Natural killer cell treated with Interleukin-12 subunit alpha and Interleukin-12 subunit beta and Interleukin-15 and Interleukin-18, amount 100 ng/mL, for 72 hours (primary cell): ENCODE measurements at places on chromosomes 4 and X. TPM values are rescaled to one million over a fixed set of nuclear protein-coding genes. Genes with fewer than 3 reads are reported as not detected.
A peak's percentile ranks its signal among the peaks of the same experiment; 100 is the strongest.

Gene APEX2
- total RNA-seq: 34.1 TPM

GRCh38 chr4:2470791-2471190 is 1.9 kb downstream of the RNF4 start:
- DNase-seq: no peak

Gene CDKL2
- 0.14 TPM for total RNA-seq

Gene FGF2
- total RNA-seq: 1.5 TPM

Gene CENPVL2
- not detected for total RNA-seq

DNA sequence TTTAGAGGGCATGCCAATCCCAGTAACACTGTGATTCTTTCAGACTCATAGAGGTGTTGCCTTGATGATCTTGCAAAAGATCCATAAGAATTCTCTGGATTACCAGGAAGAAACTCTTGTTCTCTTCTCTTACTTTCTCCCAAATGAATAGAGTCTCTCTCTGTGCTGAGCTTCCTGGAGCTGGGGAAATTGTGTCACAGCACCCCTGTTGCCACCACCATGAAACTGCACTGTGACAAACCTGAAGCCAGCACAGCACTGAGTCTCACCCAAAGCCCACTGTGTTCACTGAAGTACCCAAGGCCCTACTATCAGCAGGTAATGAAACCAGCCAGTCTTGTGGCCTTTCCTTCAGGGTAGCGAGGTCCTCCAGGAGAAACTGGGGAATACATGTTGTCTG is 332.7 kb upstream of the FGF16 start:
- no peak for DNase-seq

GRCh38 chr4:69831646-69832325 is 28.2 kb downstream of the SULT1E1 start:
- DNase-seq: peak; percentile 70

DNA sequence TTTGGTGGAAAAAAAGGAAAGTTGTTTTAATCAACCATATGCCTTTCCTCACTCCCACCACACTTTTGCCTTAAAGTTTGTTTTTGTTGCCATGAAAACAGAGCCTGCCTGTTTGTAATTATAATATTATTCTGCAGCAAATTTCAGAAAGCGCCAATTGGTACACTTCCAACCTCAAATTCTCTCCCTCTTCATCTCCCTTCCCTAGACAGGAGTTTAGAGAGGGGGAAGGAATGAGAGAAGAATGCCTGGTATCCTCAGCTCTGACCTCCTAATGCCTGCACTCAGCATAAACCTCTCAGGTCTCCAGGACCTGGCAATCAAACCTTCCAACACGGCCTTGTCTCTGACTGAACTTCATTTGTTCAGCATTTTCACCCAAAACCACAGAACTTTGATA is 138.4 kb upstream of the HCCS start:
- no peak for DNase-seq

Gene INTS6L
- 20.5 TPM for total RNA-seq

DNA sequence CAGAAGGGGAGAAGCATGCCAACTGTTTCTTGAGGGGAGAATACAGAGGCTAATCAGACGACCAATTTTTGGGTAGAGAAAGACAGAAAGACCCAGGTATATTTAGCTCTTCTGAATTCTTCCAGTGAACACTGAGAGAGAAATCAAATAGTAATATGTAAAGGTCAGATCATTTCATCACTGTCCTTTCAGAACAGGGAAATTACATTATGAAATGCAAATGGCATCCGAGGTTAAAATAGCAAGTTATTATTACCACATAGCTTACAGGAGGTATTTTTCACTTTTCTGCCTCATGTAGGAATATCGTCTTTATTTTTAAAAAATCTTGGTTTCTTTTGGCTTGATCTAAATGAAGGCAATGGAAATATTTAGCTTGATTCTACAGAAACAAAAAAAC is 18.0 kb downstream of the GABRB1 start:
- no peak for DNase-seq

DNA sequence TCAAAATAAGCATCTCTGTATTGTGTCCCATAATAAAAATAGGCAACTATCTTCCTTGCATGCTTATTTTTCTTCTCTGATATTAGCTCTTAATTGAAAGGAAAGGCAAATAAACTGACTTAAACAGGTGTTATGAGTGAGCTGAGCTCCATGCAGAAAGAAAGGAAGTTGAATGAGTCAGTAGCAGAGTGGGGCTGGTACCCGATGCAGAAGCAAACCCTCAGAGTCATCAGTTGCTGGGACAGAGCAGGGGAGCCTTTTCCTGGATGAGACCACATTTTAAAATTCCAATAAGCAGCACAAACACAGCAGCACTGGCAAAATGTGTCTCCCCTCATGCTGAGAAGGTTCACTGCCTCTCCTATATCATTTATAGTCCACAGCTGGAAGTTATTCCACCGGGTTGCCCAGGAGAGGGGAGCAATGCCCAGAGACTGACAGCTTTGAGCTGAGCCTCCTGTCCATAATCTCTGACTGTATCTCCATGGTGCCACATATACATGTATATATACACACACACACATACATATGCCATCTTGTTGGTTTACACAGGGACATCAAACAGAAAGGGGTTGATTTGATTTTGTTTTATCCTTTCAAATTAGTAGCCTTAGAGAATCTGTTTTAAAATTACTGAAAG is 274.3 kb upstream of the PPARGC1A start:
- no peak for DNase-seq

DNA sequence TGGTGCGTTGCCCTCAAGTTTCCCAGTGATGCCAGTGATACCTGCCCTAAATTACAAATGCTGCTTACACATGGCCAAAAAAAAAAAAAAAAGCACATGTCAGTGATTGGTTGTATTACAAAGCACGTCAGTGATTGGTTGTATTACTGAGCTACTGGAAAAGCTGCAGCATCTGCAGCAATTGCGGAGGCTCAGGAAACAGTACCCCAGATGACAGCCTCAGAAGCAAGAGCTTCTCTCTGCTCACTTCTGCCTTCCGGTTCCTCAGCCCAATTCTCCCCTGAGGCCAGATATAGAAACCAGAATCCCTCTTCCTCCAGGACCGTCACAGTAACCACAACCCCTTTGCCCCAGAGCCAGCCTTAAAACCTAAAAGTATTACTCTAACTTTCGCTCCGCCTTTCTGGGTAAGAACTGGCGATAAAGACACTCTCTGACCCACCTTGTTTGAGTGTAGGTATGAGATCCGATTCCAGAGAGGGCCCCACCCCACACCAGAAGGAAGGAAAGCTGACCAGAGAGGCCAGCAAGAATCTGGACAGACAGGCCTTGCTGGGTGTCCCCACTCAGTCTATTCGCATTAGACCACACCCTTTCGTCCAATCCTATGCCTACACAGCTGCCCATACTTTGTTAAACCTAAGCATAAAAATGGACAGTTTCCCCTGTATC is 85.0 kb upstream of the SORBS2 start:
- DNase-seq: no peak

Gene EREG
- total RNA-seq: not detected

GRCh38 chrX:8684201-8684965 is 47.6 kb downstream of the ANOS1 start:
- DNase-seq: no peak

Gene LRP2BP
- 1.2 TPM for total RNA-seq

DNA sequence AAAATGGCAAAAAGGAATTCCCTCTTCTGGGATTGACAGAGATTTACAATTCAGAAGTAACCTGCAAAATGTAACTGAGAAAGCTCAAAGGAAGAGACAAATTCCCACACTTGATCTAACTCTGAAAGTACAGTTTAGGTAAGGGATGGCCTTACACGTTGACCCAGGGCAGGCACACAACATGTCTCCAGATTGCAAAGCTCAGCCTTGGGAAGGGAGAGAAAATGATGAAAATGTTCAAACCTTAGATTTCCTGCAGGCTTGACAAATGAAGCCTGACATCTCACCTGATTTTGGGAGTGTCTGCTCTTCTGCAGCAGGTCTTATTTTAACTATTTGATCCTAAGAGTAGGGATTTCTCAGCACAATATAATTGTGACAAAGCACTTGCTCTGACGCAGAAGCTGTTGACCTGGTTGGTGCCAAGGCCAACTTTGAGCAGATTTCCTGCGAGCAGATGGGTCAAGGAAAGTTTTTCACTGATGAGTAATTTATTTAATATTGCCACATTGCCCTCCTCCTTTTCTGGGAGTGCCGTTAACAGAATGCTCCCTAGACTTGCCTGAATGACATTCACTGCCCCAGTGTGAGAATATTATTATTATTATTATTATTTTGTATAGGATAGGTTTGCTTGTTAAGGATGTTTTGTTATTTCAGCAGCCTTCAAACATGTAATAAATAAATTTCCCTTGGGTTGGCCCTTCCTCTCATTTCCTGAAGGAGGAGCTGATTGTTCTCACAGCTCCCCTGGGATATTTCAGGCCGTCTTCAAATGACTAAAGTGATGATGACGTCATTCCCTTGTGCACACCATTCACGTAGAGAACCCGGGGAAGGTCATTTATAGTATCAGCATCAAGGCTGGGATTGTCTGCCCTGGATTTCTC is 157.1 kb downstream of the VEGFC start:
- no peak for DNase-seq

DNA sequence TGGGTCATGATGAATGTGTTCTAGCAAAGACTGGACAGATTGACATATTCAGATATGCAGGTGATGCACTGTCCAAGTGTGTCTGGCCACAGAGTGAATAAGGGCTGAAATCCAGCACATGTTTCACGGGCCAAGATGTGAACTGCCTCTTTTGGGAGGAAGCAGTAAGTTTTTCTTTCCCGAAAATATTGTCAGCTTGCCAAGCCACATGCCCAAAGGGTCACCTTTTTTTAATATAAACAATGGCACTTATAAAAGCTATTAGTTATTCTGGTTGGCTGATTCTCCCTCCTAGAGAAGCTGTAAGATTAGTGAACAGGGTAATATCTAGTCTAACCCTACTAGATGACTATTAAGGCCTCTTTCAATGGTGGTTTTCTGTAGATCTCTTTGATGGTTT is 1.5 kb upstream of the EDNRA start:
- no peak for DNase-seq

- no peak for DNase-seq
These were observed 94.5 kb upstream of the IL13RA1 start for GRCh38 chrX:118632862-118633261.

DNA sequence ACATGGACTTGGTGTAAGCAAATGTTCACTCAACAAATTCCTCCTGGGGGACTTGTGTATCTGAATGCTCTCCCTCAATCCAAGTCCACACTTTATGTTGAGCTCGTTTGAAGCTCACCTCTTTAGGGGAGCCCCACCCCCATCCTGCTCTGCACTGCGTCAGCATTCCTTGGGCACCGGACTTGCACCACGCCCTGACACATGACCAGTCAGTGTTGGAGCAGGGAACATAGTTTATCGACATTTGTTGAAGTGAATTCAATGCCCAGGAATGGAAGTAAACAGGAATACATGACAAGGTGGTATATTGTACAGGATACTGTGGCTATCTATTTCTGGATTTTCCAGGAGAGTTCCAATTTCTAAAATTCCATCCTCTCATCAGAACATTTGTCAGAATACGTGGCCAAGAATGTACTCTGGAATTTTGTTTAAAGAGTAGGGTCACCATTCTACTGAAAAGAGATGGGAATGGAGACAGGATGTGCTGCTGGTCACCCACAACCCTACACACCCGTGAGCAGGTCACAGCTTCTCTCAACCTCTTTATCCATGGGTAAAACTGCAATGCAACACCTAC is 60.0 kb upstream of the LNX1 start:
- no peak for DNase-seq

DNA sequence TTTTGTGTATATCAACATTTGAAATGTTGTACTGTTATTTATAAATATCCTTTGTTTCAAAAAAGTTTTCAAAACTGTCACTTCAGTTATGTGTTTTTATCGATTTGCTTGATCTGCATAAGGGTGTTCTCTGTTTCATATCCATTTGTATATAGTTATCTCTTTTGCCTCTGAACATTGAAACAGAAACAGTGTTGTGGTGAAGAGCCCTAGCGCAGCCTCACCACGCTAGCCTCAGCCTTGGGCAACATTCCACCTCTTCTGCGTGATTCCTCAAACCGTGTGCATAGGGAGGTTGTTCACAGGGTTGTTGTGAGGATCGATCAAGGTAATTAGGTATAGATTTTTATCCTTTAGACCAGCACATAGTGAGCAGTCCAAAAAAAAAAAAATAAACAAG is 287.0 kb upstream of the GALNT7 start:
- no peak for DNase-seq

Gene BRCC3
- 34.5 TPM for total RNA-seq
